ENCODE measurements at places on chromosomes 3 and 15.

- no peak overlapping the region for H3K4me3 ChIP-seq
- no peaks in the 10 kb centered on the region for H3K4me1 ChIP-seq
- H3K27ac ChIP-seq = no peak overlapping the region
- no peaks in the 10 kb centered on the region for H3K27me3 ChIP-seq
- no peaks in the 10 kb centered on the region for H3K36me3 ChIP-seq
- no peak for DNase-seq
Observed at GRCh38 chr3:66644549-66644948, 143.7 kb upstream of the LRIG1 start.

- no peak overlapping the region for H3K27ac ChIP-seq
- H3K4me3 ChIP-seq = no peak overlapping the region
- H3K4me1 ChIP-seq = peaks cover 7% of the 10 kb centered on the region
- H3K36me3 ChIP-seq = peaks cover 2% of the 10 kb centered on the region
- H3K27me3 ChIP-seq = no peaks in the 10 kb centered on the region
Observed at GRCh38 chr3:132553826-132554225, 43.2 kb upstream of the ACKR4 start.

DNA sequence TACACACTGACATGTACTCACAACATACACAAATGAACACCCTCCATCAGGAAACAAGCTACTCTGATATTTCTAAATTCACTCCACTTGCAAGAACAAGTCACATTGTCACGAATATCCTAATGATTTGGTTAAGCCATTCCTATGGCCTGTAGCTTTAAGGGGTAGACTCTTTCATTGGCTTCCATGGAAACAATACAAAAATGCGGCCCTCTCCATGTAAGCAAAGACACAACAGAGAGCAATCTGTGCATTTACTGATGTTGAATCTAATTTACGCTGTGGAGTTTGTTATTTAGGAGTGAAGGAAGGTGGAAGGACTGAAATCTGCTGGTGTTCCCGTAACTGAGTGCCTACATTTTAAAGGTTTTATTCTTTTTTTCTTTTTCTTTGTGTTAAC lies 114.5 kb downstream of the FMN1 start:
- H3K4me1 ChIP-seq = no peaks in the 10 kb centered on the region
- H3K4me3 ChIP-seq = no peak overlapping the region
- H3K36me3 ChIP-seq = no peaks in the 10 kb centered on the region
- no peak for DNase-seq

DNA sequence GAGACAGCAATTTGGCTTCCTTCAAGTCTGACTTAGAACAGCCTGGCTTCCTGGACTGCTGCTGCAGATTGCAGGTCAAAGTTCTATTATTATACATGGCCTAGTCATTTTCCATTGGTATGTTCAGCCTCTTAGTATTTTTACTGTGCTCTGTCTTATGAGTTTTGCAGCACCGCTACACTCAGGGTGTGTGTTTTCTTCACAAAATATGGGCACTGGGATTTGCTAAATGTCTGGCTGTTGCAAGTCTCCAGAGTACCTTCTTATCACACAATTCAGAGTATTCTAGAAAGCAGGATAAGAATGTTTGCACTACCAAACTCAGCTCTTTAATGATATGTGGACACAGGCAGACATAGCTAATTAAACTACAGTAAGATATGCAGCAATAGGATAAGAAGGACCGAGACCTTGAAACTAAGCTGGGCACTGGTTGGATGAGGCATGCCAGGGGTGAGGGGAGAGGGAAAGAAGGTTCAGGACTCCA lies 203.0 kb upstream of the PDZRN3 start:
- DNase-seq = no peak
- H3K27ac ChIP-seq = no peak overlapping the region
- H3K4me1 ChIP-seq = no peaks in the 10 kb centered on the region
- no peaks in the 10 kb centered on the region for H3K36me3 ChIP-seq
- H3K27me3 ChIP-seq = no peaks in the 10 kb centered on the region

DNA sequence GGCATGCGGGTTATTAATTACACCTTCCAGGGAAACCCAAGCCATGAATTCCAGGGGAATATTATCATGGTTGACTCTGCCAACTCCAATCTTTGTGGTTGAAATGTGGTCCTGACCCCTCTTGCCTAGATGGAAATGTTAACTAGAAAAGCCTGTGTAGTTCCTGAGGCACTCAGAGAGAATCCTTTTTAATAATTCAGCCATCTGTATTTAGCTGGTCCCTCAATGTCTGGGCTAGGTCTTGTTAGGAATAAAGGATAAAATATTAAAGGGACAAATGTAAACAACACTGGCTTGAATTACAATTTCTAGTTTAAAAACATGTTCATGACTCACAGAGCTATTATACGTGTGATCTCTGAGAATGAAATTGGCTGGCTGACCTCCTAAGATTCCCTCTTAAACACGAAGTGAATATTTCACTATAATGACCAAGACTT lies 435.2 kb upstream of the SUCLG2 start:
- no peak overlapping the region for H3K27ac ChIP-seq
- H3K36me3 ChIP-seq = no peaks in the 10 kb centered on the region
- H3K4me3 ChIP-seq = no peak overlapping the region
- no peaks in the 10 kb centered on the region for H3K4me1 ChIP-seq

- H3K27me3 ChIP-seq = peaks cover 8% of the 10 kb centered on the region
- no peak overlapping the region for H3K4me3 ChIP-seq
- no peaks in the 10 kb centered on the region for H3K36me3 ChIP-seq
- DNase-seq = no peak
Observed at GRCh38 chr3:51379746-51380455, 5.2 kb upstream of the MANF start.

DNA sequence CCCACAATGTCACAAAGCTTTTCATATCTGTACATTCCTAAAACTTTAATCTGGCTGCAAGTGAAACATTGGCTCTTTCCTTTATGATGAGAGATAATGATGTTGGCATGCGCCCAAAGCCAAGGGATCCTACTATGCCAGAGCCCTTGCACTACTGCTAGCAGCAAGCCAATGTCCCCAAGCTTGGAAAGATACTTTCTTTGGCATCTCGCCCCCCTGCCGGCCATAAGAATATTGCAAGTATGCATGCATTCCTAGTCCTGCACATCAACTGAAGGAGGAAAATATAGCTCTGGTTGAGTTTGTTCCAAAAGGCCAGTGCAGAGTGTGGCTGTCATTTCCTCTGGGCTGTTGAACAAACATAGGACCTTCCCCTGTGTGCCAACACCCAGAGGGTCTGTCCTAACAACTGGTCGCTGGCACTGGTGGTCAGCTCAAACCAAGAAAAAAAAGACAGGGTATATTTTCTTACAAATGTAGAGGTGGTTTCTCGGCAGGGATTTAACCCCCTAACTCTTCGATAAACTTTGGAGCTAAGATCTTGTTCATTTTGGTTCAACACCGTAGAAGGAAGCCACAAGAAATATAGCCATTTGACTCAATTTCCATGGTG lies 120.9 kb upstream of the ZBED2 start:
- H3K27me3 ChIP-seq = no peaks in the 10 kb centered on the region
- no peaks in the 10 kb centered on the region for H3K4me1 ChIP-seq

- no peaks in the 10 kb centered on the region for H3K36me3 ChIP-seq
- H3K4me1 ChIP-seq = peaks cover 26% of the 10 kb centered on the region
- peaks cover 25% of the 10 kb centered on the region for H3K27me3 ChIP-seq
- DNase-seq = no peak
Observed at GRCh38 chr3:160400702-160401150, 1.3 kb downstream of the SMC4 start.

- peaks cover 23% of the 10 kb centered on the region for H3K4me1 ChIP-seq
- no peak for DNase-seq
- no peaks in the 10 kb centered on the region for H3K27me3 ChIP-seq
- peak overlapping the region; percentile 57 for H3K4me3 ChIP-seq
Observed at GRCh38 chr3:51968170-51968775, 1.0 kb upstream of the PCBP4 start.

GRCh38 chr15:92887869-92888268 lies 12.3 kb upstream of the CHD2 start:
- H3K4me1 ChIP-seq = peaks cover 8% of the 10 kb centered on the region
- H3K27ac ChIP-seq = peak overlapping the region; percentile 62
- H3K36me3 ChIP-seq = peaks cover 64% of the 10 kb centered on the region
- no peak overlapping the region for H3K4me3 ChIP-seq
- DNase-seq = no peak

DNA sequence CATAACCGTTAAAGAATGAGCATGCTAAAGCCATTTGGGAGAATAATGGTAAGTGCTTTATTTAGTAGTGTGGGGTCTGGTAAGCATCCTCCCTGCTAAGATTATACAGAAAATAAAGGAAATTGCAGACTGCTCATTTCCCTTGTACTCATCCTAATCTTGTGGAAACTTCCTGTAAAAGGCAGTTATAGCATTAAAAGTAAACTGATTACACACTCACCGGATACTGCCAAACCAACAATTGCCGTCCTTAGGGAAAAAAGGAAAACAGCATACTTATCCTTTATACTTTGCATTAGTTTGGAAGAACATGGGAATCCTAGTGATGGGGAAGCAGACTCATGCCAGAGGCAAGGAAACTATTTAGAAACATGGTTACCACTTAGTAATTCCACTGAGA lies 5.3 kb upstream of the SPRED1 start:
- DNase-seq = no peak
- no peaks in the 10 kb centered on the region for H3K36me3 ChIP-seq
- H3K4me1 ChIP-seq = peaks cover 11% of the 10 kb centered on the region
- H3K27ac ChIP-seq = no peak overlapping the region
- H3K27me3 ChIP-seq = no peaks in the 10 kb centered on the region

- no peak overlapping the region for H3K4me3 ChIP-seq
- no peaks in the 10 kb centered on the region for H3K36me3 ChIP-seq
- H3K27ac ChIP-seq = no peak overlapping the region
- no peaks in the 10 kb centered on the region for H3K27me3 ChIP-seq
Observed at GRCh38 chr3:184003187-184003967, 14.3 kb downstream of the ABCC5 start.

- H3K36me3 ChIP-seq = no peaks in the 10 kb centered on the region
- DNase-seq = no peak
- H3K4me3 ChIP-seq = no peak overlapping the region
Observed at GRCh38 chr3:196995646-196996355, 27.2 kb upstream of the PIGZ start.

Data from B cell (primary cell).